ENCODE measurements at places on chromosomes 2 and 18.

DNA sequence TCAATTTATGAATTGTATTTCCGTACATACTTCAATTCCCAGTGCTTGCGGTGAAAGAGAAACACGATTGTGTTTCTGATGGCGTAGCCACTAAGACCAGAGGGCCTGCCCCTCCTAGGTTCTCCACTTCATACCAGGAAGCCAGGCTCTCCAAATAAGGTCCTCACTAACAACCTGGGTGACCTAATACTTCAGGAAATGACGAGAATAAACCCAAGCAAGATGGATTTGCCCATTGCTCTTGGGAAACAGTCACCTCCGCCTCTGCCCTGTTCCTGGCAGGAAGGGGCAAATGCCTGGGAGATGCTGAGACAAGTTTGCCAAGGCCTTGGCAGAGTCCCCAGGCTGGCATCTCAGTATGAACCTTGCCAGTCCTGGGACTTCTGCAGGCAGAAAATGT is 41.8 kb downstream of the TTC32 start:
- no peak for DNase-seq

GRCh38 chr2:224151161-224151560 is 112.1 kb upstream of the SERPINE2 start:
- no peak for DNase-seq

DNA sequence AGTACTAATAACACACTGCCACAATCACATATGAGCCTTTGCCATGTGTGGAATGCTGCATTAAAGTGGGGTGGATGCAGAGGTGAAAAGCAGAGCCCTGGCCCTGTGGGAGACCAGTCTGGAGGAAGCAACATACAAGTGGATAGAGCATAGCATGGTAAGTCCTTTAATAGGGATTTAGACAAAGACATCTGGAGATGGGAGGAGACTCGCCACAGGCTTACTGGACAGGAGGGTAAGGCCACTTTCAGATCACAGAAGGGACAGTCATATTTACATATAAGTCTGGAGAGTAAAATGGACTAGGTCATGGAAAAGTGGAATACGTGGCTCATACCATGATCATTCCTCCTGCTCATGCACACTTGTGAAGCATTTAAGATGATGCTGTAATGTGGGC is 84.3 kb downstream of the PPP1R1C start:
- no peak for DNase-seq

GRCh38 chr18:26940744-26941398 is 75.4 kb upstream of the AQP4 start:
- DNase-seq = no peak

GRCh38 chr18:8412117-8412516 is 197.1 kb upstream of the RAB12 start:
- DNase-seq = no peak

DNA sequence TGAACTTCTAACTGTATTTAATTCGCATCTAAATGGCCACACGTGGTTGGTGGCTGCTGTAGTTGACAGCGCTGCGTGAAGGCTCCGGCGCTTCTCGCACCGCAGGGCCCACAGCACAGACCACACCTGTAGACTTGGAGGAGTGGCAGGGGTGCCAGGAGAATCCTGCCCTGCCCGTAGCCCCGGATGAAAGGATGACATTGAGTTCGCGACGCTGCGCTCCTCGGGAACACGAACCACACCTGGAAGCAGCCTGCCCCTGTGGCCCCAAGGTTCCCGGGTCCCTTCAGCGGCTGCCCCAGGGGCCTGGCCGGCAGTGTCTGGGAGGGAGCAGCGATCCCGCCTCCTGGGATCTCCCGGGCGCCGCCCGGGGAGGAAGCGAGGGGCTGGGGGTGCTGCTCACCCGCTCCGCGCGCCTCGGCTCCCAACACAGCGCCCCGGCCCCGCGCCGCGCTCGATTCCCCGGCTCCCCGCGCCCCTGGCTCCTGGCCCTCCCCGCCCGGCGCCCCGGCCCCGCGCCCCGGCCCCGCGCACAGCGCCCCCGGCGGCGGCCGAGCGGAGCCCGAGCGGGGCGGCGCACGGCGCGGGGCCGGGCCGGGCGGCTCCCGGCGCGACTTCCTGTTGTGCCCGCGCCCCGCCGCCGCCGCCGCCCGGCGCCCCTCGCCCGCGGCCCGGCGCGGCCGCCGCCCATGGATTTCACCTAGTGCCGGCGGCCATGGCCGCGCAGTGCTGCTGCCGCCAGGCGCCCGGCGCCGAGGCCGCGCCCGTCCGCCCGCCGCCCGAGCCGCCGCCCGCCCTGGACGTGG is at the start of gene RNPEPL1:
RNPEPL1 (plus strand) TSS at position 613 of the 806 bp plus-strand sequence; CDS start at position 716, 103 bp downstream.
- DNase-seq = peak; percentile 48

DNA sequence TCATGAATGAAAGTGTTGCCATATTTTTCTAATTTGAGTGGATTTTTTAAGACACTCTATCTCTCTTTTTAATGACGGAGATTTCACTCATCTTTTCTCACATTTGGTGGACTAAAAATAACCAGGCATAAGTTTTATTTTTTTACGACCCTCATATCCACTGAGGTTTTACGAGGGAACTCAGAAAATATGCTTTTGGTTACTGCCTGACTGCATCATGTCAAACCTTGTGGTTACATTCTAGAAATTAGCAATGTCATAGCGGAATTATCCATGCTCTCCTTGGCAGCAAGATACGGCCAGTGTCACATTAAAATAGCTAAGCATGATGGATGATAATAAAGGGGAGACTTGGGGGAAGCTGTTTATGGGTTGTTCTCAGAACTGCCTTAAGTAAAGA is 428.6 kb upstream of the FSHR start:
- no peak for DNase-seq

DNA sequence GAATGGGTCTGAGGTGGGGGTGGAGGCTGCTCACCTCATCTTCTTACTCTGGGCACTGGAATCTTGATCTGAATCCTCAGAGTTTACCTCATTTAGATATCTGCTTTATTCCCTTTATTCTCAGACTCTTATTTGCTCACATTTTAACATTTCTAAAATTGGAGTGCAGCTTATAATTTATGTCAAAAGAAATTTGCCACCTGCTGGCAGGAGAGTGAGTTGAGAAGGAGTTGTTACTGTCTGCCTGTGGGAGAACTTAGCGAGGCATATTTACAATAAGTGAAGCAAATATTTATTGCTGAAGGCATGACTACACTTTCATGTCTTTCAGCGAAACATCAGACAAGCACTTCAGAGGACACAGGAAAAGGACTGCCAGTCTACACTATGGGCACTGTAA is 16.4 kb upstream of the KIAA2012 start:
- no peak for DNase-seq

DNA sequence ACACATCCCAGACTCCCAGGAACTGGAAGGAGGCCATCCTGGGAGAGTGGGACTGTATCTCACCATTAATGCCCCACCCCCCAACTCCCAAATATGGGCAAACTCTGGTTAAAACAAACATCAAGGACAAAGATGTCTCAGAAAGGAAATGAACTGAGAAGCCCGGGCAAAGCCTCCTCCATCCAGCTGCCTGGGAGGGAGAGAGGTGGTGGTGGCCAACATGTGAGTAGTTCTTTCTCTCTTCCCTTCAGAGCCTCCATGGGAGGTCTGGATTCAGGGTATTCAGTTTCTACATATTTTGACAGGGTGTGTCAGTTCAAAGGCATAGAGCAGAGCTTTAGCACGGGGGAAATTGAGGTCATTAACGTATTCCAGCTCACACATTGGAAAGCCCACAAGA is 57.5 kb downstream of the CXCR4 start:
- no peak for DNase-seq

DNA sequence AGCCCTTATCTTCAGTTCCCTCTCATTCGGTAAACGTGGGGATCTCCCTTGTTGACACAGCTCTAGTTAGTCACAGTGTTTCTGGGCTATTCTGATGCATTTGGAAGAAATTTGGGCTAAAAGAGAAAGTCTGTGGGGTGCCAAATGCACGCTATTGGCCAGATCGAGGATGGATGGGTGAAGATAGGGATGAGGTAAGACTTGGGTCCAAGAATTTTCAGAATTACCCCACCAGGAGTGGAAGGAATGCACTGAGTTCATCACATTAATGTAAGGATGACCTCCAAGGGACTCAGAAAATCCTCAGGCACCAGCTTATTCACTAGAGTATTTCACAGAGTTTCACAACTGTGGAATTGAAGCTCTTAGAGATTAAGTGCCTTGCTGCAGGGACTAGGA is 49.3 kb downstream of the NRP2 start:
- no peak for DNase-seq

- DNase-seq = no peak
Measured at GRCh38 chr2:43075054-43075593, 151.3 kb downstream of the ZFP36L2 start.

DNA sequence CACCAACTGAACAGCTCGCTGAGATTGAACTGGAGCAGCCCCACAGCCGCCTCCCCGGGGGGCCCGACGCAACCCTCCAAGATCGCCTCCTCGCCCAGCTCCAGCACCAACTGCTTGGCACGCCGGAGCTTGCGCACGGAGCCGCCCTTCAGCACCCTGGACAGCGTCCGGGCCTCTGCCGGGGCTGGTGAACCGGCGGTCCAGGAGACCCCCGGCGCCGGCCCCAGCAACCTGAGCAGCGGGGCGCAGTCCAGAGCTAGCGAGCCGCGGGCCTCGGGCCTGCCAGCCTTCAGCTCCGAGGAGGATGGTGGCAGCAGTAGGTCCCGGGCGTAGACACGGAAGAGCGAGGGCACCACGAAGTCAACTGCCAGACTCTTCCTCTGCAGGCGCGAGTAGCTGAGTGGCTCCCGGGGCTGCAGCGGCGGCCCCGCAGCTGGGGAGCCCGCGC is 1.2 kb downstream of the ALK start:
- peak; percentile 31 for DNase-seq

GRCh38 chr2:138015494-138015893 is 51.2 kb downstream of the HNMT start:
- no peak for DNase-seq

- DNase-seq = no peak
Measured at GRCh38 chr18:54151376-54151775, 73.1 kb downstream of the MBD2 start.

DNA sequence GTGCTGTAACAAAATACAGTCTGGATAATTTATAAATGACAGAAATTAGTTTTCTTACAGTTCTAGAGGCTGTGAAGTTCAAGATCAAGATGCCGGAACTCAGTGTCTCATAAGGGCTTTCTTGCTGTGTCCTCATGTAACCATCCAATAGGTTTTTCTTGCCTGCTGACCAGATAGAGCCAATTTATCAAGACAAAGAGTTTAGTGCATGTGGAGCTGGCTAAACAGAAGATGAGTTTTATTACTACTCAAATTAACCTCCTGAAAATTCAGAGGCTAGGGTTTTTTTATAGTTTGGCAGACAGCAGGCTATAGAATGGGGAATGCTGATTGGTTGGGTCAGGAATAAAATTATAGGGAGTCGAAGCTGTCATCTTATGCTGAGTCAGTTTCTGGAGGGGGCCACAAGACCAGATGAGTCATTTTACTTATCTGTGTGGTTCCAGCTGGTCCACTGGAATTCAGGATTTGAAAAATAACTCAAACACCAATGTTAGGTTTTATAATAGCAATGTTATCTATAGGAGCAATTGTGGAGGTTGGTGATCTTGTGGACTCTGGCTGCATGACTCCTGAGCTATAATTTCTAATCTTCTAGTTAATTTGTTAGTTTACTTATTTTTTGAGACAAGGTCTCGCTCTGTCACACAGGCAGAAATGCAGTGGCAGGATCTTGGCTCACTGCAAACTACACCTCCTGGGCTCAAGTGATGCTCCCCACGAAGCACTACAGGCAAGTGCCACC is 3.2 kb upstream of the PDK1 start:
- DNase-seq = no peak

DNA sequence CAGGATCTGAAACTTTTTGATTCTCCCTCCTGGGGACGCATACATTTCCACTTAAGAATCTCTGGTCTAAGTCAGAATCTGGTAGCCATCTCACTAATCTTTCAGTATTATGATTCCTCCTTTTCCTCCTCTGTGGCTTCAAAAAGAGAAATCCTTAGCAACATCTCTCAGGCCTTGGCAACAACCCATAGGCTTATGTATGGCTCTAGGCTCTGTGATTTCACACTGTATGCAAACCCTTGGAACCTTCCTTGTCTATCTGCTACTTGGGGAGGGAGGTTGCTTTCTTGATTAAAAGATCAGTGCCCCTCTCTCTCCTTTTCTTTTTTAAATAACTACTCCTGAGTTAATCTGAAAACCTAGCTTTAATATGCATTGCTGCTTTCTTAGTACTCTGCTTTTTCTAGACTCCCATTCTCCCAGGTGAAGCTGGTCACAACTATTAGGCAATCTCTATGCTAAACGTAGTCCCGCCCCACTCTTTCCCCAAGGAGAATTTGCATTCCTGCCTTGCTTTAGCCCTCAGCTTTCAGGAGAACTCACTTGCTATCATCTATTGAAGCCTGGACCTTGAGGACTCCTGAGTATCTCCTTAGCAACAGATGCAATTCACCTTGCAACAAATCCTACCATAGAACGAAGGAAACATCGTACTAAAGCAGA is 72.2 kb upstream of the L3MBTL4 start:
- DNase-seq = no peak

DNA sequence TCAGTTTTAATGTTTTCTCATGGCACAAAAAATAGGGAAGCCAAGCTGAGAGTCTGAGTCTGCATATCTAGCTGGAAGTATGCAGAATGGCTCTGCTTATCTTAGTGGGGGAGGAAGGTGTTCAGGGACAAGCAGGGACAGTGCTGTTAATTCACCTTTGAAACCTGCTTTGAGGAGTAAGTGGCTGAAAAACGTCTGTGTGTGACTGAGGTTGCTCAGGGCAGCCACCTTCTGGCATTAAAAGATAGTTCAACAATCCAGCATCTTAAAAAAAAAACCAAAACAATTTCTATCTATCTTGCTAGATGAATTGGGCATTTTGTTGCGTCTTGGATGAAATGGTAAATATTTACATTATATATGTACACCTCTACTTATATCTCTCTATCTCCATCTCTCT is 2.0 kb upstream of the TRPM8 start:
- DNase-seq = no peak

DNA sequence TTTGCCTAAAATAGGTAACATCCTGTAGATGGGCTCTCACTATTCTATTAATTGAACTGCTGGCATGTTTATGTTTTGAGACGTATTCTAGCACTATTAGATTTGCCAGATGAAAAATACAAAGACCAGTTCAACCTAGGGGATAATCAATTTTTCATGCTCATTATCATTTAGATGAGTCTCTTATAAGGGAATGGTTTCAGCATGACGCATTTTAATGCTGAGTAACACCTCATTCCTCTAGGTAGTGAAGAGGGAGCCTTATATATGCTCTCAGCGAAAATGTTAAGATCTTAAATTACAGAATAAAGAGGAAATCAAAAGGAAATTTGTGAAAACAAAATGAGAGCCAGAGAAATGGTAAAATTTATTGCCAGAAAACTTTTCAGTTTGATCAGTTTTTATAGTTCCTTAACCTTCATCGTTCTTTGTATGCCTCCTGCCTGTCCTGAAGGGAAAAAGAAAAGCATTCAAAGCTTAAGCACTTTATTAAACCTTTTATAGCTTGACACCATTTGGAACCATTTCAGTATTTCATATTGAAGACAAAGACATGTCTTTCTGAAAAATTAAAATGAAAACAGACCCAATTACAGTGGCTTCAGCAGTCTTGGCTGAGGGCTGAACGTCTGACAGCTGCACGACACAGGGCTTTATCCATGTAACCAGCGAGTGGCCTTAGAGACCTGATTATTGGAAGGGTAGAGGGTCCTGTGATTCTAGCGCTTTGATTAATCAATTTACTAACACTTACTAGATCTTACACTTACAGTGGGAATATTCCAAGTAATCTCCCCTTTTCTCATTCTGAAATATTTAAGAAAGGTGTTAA is 112.8 kb downstream of the ADCYAP1 start:
- DNase-seq = no peak
